ENCODE measurements at places on chromosomes 4 and X.

DNA sequence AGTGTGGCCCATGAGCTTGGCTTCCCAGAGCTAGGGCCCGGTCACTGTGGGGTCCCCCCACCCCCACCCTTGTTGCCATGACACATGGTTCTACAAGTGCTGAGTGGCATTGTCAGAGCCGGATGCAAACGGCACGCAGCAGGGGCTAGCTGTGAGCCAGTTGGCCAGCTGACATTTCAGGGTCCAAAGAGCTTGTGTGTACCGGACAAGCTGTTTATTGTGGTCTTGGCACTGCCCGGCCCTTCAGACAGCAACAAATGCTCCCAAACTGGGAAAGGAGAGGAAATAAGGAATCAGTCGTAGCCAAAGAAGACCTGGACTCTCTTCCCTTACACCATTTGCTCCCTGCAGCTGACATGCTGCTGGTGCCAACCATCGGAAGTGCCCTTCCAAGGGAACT, 36.8 kb downstream of the TSC22D3 start:
- DNase-seq: no peak

DNA sequence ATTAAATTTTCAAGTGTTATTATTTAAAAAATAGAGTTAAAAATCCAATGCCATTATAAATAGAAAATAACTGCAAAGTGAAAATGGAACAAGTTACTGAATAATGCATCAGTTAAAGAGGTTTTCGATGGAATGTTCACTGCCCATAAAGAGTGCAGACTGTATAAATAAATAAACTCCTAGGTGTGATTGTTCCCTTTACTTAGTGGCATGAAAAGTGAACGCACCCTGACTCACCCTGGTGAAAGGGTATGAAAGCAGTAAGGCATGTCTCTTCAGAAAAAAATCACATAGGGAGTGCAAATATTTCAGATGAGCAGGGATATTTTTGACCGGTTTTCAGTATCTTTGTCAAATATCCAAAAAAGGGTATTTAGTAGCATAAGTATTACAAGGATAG, 387.8 kb downstream of the DCAF12L2 start:
- DNase-seq: no peak

GRCh38 chr4:961351-962230, 11.8 kb downstream of the DGKQ start:
- no peak for DNase-seq

DNA sequence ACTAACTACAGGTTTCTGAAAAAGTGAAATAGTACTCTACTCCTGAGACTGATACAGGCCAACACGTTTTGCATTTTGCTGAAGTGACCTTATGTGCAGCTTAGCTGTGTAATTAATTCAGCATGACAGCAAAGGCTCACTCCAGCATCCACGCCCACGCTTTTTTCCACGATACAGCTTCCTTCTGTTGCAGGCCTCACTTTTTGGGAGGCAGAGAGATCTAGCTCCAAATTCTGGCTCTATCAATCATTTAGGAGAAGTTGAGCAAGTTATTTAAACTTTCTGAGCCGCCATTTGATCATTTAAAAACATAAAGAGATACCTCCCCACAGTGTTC, 160.3 kb downstream of the AFAP1 start:
- DNase-seq: no peak

DNA sequence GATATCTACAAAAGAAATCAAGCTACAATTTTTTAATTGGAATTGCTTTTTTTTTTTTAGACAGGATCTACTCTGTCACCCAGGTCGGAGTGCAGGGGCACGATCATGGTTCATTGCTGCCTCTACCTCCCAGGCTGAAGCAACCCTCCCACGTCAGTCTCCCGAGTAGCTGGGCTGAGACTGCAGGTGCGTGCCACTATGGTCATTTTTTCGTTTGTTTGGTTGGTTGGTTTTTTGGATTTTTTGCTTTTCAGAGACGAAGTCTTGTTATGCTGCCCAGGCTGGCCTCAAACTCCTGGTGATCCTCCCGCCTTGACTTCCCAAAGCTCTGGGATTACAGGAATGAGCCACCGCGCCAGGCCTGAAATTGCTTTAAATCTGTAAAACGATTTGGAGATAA, 15.6 kb downstream of the RGN start:
- no peak for DNase-seq

- no peak for DNase-seq
Measured at GRCh38 chr4:15007201-15007600, 4.9 kb downstream of the CPEB2 start.

DNA sequence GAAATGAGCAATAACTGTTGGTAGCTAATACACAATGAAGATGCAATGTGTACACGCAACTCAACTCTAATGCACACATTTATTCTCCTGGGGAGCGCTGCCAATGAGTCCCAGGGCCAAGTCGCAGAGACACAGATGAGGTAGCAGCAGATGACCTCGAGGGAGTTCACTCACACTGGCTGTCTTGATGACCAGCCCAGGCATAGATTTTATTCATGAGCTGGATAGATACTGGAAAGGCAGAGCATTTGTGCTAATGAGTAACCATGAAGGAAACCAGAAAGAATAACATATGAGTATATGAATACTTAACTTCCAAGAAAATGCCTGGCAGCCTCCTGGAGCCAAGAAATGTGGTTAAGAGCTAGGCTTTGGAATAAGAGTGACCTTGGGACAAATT, 42.3 kb downstream of the RASL11B start:
- DNase-seq: no peak

- no peak for DNase-seq
Measured at GRCh38 chr4:86048426-86048825, 311.4 kb downstream of the MAPK10 start.

DNA sequence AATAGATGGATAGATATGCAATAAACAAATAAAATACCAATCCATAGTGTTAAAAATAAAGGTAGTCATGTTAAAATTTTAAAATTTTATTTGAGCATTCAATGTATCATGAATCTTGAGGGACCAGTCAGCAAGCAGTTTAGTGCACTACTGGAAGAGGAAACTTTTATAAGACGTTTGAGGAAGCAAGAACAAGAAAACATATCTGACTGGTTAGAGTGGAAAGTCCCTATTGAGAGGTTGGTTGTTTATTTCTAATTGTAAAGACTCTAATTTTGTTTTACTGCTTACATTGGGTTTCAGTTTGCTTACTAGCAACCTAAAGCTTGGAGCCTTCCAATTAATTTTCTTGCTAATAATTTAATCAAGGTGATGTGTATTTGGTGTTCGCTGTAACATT, 786.2 kb downstream of the RAB28 start:
- DNase-seq: no peak

DNA sequence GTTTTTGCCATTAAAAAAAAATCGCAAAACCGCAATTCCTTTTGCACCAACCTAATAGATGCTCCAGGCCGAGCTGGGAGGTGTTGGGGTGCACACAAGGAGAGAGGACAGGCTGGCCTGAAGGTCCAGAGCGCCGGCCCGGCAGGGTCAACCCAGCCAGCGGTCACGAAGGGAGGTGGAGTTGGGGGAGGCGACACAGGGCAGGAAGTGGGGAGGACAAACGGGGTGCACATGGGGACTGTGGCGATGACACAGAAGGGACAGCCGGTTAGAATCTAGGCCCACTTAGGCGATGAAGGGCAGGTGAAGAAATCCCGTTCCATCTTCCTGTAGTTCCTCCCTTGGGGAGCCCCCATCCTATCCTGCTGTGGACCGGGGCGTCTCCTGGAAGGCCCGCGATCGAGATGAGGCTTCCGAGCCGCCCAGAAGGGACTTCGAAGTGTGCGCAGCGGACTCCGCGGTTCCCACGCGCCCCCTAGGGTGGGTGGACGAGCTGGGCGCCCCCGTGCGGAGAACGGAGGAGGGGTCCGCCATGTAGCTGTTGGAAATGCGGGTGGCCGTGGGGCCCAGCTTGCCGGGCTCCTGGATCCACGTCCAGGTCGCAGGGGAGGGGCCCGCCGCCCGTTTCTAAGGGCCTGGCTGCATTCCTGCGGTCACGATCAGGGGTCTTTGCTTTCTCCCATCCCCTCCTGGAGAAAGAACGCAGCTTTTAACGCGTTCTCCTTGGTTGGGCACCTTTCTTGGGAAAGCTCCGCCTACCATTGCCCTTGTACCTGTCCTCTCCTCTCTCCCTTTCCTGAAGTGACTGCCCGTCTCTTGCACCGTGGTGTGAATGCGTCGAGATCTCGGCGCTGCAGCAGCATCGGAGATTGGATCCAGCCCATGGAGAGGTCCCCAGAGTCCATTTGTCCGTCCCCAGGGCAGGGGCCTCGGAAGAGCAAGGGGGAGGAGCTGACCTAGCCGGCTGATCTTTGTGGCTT, 17.0 kb upstream of the HPF1 start:
- DNase-seq: no peak

GRCh38 chr4:113434247-113434587, 327.3 kb downstream of the CAMK2D start:
- DNase-seq: no peak

- DNase-seq: no peak
Measured at GRCh38 chr4:173929921-173930320, 353.5 kb downstream of the FBXO8 start.

- no peak for DNase-seq
Measured at GRCh38 chrX:30880058-30880457, 9.0 kb downstream of the TAB3 start.

DNA sequence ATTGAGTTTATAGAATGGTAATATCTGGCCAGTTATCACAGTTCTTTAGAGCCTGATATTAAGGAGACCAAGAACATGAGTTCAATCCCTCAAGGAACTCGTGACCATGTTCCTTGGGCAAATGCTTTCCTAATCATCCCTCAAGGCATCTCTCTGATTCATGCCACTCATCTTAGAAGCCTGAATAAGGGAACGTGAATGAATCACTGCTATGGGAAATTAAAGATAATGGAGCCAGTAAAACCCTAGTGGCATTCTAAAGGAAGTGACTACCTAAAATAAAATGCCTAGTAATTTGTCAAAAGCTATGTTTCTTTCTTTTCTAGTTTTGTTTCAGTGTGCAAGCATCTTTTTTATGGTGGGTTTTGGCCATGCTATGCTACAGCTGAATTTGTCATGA, 1161.3 kb downstream of the C4orf33 start:
- DNase-seq: no peak

DNA sequence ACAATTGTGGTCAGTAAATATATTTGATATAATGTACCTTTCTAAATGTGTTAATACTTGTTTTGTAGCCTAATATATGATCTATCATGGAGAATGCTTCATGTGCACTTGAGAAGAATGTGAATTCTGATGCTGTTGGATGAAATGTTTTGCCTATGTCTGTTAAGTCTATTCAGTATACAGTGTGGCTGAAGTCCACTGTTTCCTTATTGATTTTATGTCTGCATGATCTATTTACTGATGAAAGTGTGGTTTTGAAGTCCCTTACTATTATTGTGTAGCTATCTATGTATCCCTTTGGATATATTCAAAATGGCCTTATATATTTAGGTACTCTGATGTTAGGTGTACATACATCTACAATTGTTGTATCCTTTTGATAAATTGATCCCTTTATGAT, 515.8 kb upstream of the EPHA5 start:
- no peak for DNase-seq

- DNase-seq: no peak
Measured at GRCh38 chrX:54237014-54237413, 54.0 kb upstream of the FAM120C start.

Data from NCI-H2081 treated with DMSO at 0.1 percent for 48 hours (cell line).